Activated CD4-positive, alpha-beta T cell treated with anti-CD3 and anti-CD28 coated beads, Interleukin-2, amount 50 U/mL, for 48 hours (primary cell): ENCODE measurements at places on chromosomes 11 and 22.

GRCh38 chr22:47071807-47072641 lies 309.6 kb downstream of the TBC1D22A start:
- DNase-seq = no peak

- no peak for DNase-seq
Observed at GRCh38 chr11:121374286-121374985, 77.7 kb upstream of the SORL1 start.

GRCh38 chr11:7587712-7588111 lies 73.9 kb downstream of the PPFIBP2 start:
- DNase-seq = no peak

DNA sequence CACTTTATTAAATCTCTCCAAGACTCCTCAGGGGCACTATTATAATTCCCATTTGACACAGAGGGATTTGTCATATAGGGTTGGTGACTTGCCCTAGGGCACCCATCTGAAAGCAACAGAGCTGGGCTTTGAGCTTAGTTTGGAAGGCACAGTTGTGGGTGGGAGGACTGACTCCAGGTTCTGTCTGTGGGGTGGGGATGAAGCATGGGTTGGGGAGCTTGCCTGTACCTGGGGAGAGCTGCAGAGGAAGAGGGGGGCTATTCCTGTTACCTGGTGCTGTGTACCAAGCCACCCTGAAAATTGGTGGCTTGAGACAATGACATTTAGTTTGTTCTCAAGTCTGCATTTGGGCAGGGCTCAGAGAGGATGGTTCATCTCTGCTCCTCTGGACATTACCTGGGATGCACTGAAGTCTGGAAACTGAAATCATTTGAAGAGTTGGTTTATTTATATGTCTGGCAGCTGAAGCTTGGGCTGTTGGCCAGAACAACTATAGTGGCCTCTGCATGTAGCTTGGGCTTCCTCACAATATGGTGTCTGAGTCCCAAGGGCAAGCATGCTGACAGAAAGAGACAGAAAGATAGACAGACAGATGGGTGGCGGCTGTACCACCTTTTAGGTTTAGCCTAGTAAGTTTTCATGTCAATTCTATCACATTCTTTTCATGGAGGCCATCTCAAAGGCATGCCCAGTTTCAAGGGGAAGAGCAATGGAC lies 44.9 kb downstream of the LRRC32 start:
- DNase-seq = no peak

- DNase-seq = no peak
Observed at GRCh38 chr11:10091314-10092045, 202.5 kb downstream of the SBF2 start.

GRCh38 chr11:121535129-121535796 lies 82.5 kb upstream of the SORL1-AS1 start:
- DNase-seq = no peak

GRCh38 chr11:45354976-45355705 lies 69.0 kb upstream of the SYT13 start:
- peak; percentile 89 for DNase-seq

GRCh38 chr11:120134106-120134930 lies 3.6 kb downstream of the TRIM29 start:
- DNase-seq = no peak

- peak; percentile 30 for DNase-seq
Observed at GRCh38 chr22:39664485-39665200, 94.1 kb downstream of the CACNA1I start.

DNA sequence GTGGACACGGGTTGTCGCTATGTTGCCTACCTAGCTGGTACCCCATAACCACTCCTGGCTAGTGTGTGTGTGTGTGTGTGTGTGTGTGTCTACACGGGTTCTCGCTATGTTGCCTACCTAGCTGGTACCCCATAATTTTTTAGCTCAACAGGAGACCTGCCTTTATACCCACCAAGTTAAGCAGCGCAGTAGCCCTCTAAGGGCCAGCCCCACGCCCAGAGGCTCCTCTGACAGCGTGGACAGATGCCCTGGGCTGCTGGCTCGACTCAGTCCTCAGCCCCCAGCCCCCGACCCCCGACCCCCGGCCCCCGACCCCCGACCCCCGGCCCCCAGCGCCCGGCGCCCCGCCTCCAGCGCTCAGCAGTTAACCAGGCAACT lies 351 bp upstream of the AKIP1 start:
- no peak for DNase-seq

- DNase-seq = no peak
Observed at GRCh38 chr11:68481579-68482240, 21.2 kb downstream of the PPP6R3 start.

GRCh38 chr22:49726022-49726681 lies 101.5 kb downstream of the BRD1 start:
- no peak for DNase-seq

- DNase-seq = no peak
Observed at GRCh38 chr11:124536520-124536919, 6.9 kb downstream of the OR8B12 start.

DNA sequence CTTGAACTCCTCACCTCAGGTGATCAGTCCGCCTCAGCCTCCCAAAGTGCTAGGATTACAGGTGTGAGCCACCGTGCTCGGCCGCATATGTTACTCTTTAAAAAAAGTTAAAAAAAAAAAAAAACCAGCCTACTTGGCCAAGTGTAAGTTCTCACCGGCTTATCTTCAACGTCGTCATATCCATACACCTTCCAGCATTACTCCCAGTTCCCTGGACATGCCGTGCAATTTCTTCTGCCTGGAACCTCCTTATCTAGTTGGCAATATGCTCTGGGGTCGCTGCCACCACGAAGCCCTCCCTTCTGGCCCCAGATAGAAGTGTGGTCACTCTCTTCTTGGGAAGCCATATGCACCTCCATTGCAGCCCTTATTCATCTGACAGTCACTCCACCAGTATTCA lies 36.3 kb upstream of the CBX7 start:
- no peak for DNase-seq

GRCh38 chr22:46290843-46291785 lies 5.6 kb upstream of the GTSE1 start:
- DNase-seq = no peak

- no peak for DNase-seq
Observed at GRCh38 chr11:31355131-31355530, 14.4 kb downstream of the DCDC1 start.

- no peak for DNase-seq
Observed at GRCh38 chr11:129955282-129955681, 47.4 kb downstream of the PRDM10 start.

DNA sequence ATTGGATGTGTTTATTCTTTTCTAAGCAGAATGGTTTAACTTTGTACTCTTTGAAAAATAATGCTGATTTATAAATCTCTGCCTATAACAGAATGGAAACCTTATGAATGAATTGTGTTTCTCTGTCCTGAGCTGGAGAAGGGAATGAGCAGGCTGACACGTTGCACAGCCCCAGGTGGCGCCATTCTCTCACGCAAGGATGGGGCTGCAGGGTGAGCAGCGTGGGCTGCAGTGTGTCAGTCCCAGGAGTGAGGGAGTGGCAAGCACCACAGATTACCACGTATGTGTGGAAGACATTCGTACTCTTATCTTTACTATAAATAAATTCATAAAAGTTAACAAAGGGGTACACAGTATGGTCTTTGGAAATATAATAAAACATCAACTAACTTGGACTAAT lies 33.4 kb downstream of the FDX1 start:
- peak; percentile 34 for DNase-seq

- DNase-seq = no peak
Observed at GRCh38 chr11:111652184-111652583, 49.9 kb downstream of the SIK2 start.
